T-helper 22 cell (primary cell): ENCODE measurements at places on chromosomes 12 and 14.

DNA sequence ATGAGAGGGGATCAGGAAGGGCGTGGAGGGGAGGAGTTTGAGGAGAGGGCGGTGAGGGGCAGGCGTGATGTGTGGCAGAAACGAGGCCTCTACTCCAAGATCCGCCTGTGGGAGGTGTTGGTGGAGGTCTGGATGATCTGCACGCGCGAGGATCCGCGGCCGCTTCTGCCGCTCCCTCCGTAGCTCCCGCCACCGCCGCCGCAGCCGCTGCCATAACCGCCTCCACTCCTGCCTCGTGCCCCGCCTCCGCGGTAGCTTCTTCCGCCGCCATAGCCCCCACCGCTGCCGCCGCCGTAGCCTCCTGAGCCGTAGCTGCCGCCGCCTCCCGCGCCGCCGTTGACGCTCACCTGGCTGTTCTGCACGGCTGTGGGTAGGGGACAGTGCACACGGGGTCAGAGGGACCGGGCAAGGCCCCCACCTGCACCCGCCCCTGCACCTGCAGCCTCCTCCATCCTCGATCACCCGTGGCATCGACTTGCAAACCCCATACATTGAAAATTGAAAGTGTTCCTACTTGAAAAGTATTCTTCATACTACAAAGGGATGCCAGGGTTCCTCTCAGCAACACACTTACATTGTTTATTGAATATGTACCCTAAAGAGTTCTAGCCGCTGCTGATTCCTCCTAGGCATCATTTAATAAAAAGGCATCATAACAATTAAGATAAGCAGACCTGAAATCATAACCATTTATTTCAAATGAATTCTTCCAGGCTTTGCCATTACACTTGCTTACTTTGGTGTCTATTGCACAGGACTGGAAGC, 11.1 kb upstream of the KRT1 start:
- DNase-seq, result no peak

- no peak for DNase-seq
Measured at GRCh38 chr12:32171211-32171610, 64.6 kb downstream of the BICD1 start.

DNA sequence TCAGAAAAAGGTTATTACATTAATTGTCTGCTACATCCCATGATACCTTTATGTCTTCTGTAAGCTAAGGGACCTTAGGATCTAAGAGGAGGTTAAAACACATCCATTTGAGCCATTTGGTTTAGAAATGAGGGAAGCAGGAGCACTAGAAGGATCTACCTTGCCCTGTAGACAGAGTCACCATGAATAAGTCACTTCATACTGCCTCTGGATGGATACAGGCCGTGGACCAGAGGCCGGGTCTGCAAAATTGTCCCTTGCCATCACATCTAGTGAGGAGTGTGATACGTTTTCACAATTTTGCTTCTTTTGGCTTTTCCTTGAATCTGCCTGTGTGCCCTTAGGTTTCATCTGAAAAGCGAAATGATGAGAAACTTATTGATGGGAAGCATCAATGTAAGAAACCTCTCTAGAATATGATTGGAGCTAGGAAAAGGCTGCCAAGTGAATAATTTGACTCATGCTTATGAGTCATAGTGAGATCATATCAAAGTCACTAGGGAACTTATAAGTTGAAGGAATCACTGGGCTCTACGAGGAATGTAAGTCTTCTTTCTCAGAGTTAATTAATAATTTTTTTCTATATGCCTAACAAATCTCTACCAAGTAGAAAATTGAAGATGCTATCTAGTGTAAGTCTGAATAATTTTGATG, 10.8 kb downstream of the GLRX5 start:
- no peak for DNase-seq

DNA sequence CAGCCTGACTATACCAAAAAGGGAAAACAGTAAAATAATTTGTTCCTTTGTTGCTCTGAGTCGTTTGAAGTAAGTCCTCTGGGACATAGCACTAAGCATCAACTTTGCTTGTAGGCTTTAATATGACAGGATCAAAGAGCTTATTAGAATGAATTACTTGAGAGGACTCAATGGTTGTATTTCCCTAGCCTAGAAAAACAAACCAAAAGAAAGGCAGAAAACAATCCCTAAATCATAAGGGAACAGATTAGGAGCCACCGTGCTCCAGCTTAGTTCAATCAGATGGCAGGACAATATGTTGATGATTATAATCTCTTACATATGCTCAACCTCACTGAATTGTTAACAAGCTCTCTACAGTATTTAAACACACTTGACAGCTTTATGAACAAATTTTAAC, 988.4 kb downstream of the FLRT2 start:
- DNase-seq, result no peak

GRCh38 chr14:69484444-69485314, at the start of gene PLEKHD1:
TSS of gene PLEKHD1 (plus strand) at chr14:69484728. CDS start at chr14:69484966, 238 bp downstream.
- DNase-seq, result no peak

DNA sequence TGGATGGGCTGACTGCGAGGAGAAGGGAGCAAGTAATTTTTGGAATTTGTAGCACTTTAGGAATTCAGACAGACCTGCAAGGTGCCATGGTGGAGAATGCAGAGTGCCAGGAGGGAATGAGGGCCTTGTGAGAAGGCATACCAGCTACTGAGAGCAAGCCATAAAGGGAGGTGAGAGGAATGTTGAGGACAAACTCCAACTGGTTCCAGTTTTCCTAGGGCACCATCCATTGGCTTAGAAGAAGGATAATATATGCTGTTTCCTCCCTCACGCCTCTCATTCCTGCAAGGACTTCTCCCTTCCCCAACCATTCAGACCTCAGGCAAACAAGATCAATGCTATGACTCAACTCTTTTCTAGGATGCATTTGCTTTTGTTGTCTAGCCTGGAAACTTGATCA, 11.2 kb upstream of the DAAM1 start:
- no peak for DNase-seq

DNA sequence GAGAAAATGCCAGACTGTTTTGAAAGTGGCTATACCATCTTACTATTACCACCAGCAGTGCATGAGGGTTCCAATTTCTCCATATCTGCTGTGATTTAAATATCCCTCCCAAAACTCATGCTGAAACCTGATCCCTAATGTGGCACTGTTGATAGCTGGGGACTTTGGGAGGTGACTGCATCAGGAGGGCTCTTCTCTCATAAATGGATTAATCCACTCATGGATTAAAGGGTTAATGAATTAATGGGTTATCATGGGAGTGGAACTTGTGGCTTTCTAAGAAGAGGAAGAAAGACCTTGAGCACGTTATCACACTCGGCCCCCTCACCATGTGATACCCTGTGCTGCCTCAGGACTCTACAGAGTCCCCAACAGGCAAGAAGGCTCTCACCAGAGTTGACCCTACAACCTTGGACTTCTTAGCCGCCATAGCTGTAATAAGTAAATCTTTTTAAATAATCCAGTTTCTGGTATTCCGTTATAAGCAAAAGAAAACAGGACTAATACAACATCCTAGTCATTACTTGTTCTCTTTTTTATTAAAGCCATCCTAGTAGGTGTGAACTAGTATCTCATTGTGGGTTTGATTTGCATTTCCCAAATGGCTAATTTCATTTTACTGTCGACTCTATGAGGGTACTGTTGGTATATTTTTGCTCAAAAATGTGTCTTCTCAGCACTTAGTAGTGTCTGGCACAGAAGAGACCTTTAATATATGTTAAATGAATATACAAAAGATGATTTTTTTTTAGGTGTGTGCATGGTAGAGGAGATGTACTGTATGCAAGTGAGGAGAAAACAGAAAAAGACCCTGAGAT, 14.3 kb downstream of the PPP1R12A start:
- DNase-seq, result no peak

- no peak for DNase-seq
Measured at GRCh38 chr12:130483616-130484180, 146.0 kb downstream of the PIWIL1 start.

- no peak for DNase-seq
Measured at GRCh38 chr14:81819910-81820309, 286.3 kb upstream of the SEL1L start.

GRCh38 chr14:75295491-75296345, 17.1 kb downstream of the FOS start:
- peak; percentile 50 for DNase-seq

- DNase-seq, result no peak
Measured at GRCh38 chr12:11015775-11016430, 6.5 kb downstream of the TAS2R19 start.

DNA sequence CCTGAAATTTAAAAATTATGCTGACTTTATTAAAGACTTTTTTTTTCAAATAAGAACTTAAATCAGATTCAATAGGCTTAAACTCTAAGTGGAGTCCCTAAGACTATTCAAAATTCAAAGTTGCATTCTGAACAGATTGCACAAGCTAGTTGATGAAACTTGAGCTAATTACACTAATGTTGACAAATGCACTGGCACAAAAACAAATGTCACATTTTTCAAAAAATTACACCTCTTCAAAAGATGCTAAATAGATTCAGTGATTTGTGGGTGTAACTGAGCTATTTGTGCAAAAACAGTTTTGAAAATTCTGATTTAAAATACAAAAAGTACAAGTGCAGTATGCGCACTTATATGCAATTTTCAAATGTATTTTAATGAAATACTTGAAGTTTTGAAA, 205.4 kb downstream of the RERGL start:
- DNase-seq, result no peak

DNA sequence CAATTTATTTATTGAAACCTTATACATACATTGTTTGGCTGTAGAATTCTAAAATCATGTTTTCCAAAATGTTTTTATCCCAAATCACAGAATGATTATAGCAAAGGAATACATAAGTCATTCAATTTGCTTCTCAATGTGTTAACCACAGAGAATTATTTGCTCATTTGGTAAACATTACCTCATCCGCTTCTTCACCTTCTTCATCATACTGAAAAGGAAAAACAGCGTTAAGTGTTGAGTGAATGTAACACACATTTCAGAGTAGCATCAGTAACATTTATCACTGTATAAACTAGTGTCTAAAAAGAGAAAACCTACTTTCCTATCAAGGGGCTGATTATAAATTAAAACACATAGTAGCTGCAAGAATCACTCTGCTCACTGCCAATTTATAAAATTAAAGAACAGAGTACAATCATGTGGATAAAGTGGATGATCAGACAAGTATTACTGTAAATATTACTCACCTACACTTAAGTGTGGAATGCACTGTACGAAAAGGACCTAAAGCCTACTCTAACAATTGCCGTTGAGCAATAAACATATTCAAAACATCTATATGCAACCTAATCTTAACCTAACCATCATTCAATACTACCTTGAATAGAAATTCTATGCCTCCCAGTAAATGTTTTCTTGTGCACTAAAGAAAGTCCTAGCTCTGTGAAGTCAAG, 18.1 kb upstream of the PHLDA1 start:
- no peak for DNase-seq

DNA sequence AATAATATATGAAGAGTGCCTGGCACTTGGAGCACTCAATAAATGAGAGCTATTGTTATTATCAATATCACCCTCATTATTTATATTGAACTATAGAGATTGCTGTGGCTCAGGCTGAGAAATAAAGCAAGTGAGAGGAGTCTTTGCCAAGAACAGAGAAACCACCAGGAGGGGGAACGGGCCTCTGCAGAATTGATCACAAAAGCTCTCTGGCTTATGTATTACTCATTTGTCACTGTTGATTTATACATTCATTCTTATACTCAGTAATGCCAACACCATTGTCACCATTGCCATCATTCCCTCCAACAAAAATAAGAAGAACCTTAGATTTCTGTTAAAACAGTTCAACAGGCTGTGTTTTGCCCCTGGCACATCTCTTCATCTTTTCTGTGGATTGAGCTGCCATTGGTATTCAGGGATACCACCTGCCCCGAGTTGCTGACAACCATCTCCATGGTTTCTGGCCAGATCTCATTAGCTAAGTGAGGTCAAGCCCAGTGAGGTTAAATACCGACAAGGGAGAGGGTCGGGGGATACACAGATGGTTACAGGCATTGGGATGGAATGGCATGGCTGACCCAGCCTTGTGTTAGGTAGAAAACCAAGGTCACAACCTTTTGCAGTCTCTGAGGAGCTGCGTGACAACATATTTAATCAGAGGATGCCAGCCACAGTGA, 21.8 kb upstream of the PCNX1 start:
- DNase-seq, result no peak

GRCh38 chr12:109900752-109901580, 892 bp downstream of the TCHP start:
- DNase-seq, result no peak

- DNase-seq, result no peak
Measured at GRCh38 chr12:122204167-122205052, 901 bp downstream of the B3GNT4 start.

GRCh38 chr14:61737915-61738314, 24.3 kb upstream of the SNAPC1 start:
- no peak for DNase-seq

DNA sequence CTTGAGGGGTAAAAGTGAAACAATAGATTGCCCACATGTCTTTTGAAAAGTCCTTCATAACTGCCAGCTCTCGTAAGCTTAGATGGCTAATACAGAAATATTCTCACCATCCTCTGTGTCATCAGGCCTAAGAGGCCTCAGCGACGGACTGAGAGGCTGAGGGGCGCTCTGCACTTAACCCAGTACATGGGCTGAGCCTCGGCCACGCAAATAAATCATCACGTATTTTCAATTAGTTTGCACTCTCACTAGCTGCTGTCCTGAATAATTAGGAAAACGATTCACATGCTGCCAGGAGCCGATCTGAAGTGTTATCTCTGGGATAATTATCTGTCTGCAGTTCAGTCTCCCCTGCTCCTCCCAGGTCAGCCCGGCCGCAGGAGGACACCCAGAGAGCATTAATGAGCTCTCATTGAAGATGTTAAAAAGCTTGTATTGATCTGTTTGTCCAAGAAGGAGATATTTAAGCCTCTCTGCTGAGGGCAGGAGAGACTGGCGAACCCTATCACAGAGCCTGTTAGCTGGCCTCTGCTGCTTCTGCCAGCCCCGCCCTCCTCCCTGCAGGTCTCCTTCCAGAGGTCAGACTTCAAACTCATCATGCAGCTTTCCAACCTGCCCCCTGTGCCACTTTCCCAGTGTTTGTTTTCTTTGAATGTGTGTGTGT, 1051.3 kb downstream of the VRK1 start:
- no peak for DNase-seq

GRCh38 chr14:36151335-36151734, 25.2 kb downstream of the PTCSC3 start:
- DNase-seq, result no peak

DNA sequence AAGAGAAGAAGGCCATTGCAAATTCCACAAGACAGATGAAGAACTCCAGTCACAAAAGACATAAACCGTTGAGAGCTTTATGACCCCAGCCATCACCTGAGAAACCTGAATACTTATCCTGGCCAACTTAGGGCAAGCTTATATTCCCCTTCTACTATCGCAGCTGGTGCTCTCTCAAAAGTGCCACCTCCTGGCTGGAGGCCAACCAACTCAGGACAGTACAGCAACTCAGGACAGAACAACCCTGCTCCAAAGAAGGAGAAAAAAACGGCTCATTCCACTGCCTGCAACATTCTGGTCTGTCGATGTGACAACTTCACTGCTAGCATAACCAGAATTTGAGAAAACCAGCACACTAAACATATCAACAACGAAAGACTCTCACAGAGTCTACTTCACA, 9.7 kb upstream of the KRT6B start:
- no peak for DNase-seq

- no peak for DNase-seq
Measured at GRCh38 chr14:100445436-100446088, 122.4 kb downstream of the SLC25A47 start.
